Fibroblast of lung (primary cell): ENCODE measurements at places on chromosomes 13 and 19. TPM values are rescaled to one million over a fixed set of nuclear protein-coding genes. Genes with fewer than 3 reads are reported as not detected.

KANK3 gene
- total RNA-seq: 0.17 and 0.26 TPM in 2 replicates

ZNF554 gene
- total RNA-seq: 4.9 and 5.8 TPM in 2 replicates

PABPC3 gene
- total RNA-seq: 0.17 and 0.26 TPM in 2 replicates

TMPRSS9 gene
- under 0.01 TPM in 1 of 2 replicates, not detected in the other for total RNA-seq

ACP4 gene
- total RNA-seq: not detected in 2 replicates

CACNG8 gene
- total RNA-seq: under 0.01 TPM in 1 of 2 replicates, not detected in the other

FBXO27 gene
- total RNA-seq: 3.6 and 3.9 TPM in 2 replicates

IGFL1 gene
- not detected in 2 replicates for total RNA-seq

TEAD2 gene
- 19.2 and 24.1 TPM in 2 replicates for total RNA-seq

MAB21L1 gene
- 0.77 and 2.0 TPM in 2 replicates for total RNA-seq

TPTE2 gene
- total RNA-seq: not detected in 2 replicates

DOCK9 gene
- 10.3 and 18.2 TPM in 2 replicates for total RNA-seq

TNNI3 gene
- total RNA-seq: not detected in 2 replicates

SAFB gene
- total RNA-seq: 48.5 and 51.0 TPM in 2 replicates

KLK1 gene
- total RNA-seq: not detected in 2 replicates

PCSK4 gene
- total RNA-seq: 1.5 and 3.5 TPM in 2 replicates

SH2D3A gene
- not detected in 2 replicates for total RNA-seq

FAM216B gene
- under 0.01 and 0.26 TPM in 2 replicates for total RNA-seq

ZNF534 gene
- under 0.01 and 0.17 TPM in 2 replicates for total RNA-seq

SBSN gene
- 4.1 and 9.0 TPM in 2 replicates for total RNA-seq

MIA gene
- total RNA-seq: 0.26 TPM in 1 of 2 replicates, not detected in the other

XPO4 gene
- 14.9 and 17.2 TPM in 2 replicates for total RNA-seq

FOXO1 gene
- total RNA-seq: 2.5 and 2.8 TPM in 2 replicates

ZNF836 gene
- 10.0 and 13.2 TPM in 2 replicates for total RNA-seq

TMTC4 gene
- total RNA-seq: 19.5 and 21.6 TPM in 2 replicates

TNPO2 gene
- 28.2 and 36.0 TPM in 2 replicates for total RNA-seq

DAND5 gene
- not detected in 2 replicates for total RNA-seq

COX6B2 gene
- total RNA-seq: under 0.01 and 0.17 TPM in 2 replicates

HIF3A gene
- total RNA-seq: 0.77 and 1.5 TPM in 2 replicates
